Activated CD8-positive, alpha-beta T cell treated with anti-CD3 and anti-CD28 coated beads for 36 hours (primary cell): ENCODE measurements at places on chromosomes 11 and 22. TPM values are rescaled to one million over a fixed set of nuclear protein-coding genes. Genes with fewer than 3 reads are reported as not detected.
A peak's percentile ranks its signal among the peaks of the same experiment; 100 is the strongest.

- H3K36me3 ChIP-seq, result no peaks in the 10 kb centered on the region
- no peaks in the 10 kb centered on the region for H3K27me3 ChIP-seq
- peak overlapping the region; percentile 64 for H3K4me3 ChIP-seq
- DNase-seq, result peak; percentile 57
- peaks cover 18% of the 10 kb centered on the region for H3K4me1 ChIP-seq
These were observed 12.3 kb downstream of the STARD10 start for GRCh38 chr11:72781313-72782080.

- H3K27me3 ChIP-seq, result peaks cover 4% of the 10 kb centered on the region
- H3K4me1 ChIP-seq, result no peaks in the 10 kb centered on the region
- H3K4me3 ChIP-seq, result no peak overlapping the region
- no peak for DNase-seq
These were observed 1455.1 kb downstream of the TBC1D22A start for GRCh38 chr22:48217596-48217995.

GRCh38 chr11:130771708-130772107, 144.6 kb downstream of the SNX19 start:
- no peaks in the 10 kb centered on the region for H3K36me3 ChIP-seq
- DNase-seq, result no peak
- no peaks in the 10 kb centered on the region for H3K4me1 ChIP-seq
- H3K27me3 ChIP-seq, result peaks cover 5% of the 10 kb centered on the region
- no peak overlapping the region for H3K27ac ChIP-seq

DNA sequence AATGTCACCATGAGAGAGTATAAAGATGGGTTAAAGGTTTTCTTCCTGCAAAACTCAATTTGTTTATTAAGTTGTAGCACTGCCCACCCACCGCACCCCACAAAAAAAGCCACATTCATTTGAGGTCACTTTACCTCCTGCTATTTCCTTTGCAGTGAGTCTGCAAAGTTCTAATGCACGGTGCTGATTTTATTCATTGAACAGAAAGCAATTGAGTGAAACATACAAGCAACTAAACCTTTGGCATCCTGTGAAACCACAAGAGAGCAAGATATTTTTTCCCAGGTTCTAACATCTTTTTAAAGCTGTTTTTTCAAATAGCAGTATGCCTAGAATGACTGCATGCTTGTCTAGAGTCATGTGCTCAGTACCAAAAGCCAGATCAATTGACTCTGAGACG, 39.0 kb downstream of the RRAS2 start:
- peak overlapping the region; percentile 65 for H3K27ac ChIP-seq
- H3K4me3 ChIP-seq, result peak overlapping the region; percentile 26
- H3K27me3 ChIP-seq, result no peaks in the 10 kb centered on the region
- peaks cover 13% of the 10 kb centered on the region for H3K36me3 ChIP-seq
- peaks cover 60% of the 10 kb centered on the region for H3K4me1 ChIP-seq

- H3K27me3 ChIP-seq, result no peaks in the 10 kb centered on the region
- no peak overlapping the region for H3K27ac ChIP-seq
- H3K36me3 ChIP-seq, result no peaks in the 10 kb centered on the region
- H3K4me1 ChIP-seq, result no peaks in the 10 kb centered on the region
- no peak overlapping the region for H3K4me3 ChIP-seq
- DNase-seq, result no peak
These were observed 98.2 kb downstream of the MSANTD4 start for GRCh38 chr11:105923807-105924206.

DNA sequence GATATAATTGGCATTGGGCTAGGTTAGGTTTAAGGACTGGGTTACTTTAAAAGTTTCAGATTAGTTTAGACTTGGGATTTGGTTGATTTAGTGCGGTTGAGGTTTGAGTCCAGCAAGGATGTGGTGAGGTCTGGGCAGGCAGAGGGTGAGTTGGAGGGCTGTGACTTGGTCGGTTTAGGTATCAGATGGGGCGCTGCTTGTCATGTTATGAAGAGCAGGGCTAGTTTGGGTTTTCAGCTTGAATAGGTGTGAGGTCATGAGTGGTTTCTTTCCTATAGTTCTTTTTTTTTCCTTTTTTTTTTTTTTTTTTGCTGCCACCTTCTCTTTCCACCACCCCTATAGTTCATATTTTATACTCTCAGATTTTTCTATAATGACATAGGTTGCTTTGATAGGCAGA, 4.8 kb downstream of the CLCF1 start:
- H3K4me3 ChIP-seq, result no peak overlapping the region
- H3K27me3 ChIP-seq, result peaks cover 15% of the 10 kb centered on the region
- peak; percentile 55 for DNase-seq
- H3K27ac ChIP-seq, result no peak overlapping the region
- H3K36me3 ChIP-seq, result no peaks in the 10 kb centered on the region

GRCh38 chr22:29704528-29705285, 15.1 kb upstream of the CABP7 start:
- no peaks in the 10 kb centered on the region for H3K36me3 ChIP-seq
- peaks cover 4% of the 10 kb centered on the region for H3K4me1 ChIP-seq
- H3K27me3 ChIP-seq, result peaks cover 2% of the 10 kb centered on the region
- H3K4me3 ChIP-seq, result no peak overlapping the region

DNA sequence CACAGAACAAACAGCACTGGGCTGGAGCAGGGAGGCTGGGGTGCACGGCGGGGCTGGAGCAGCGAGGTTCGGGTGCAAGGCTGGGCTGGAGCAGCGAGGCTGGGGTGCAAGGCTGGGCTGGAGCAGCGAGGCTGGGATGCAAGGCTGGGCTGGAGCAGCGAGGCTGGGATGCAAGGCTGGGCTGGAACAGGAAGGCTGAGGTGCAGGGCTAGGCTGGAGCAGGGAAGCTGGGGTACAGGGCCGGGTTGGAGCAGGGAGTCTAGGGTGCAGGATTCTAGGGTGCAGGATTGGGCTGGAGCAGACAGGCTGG, 198.5 kb downstream of the BRD1 start:
- H3K27me3 ChIP-seq, result no peaks in the 10 kb centered on the region
- H3K36me3 ChIP-seq, result no peaks in the 10 kb centered on the region
- H3K4me3 ChIP-seq, result no peak overlapping the region
- H3K27ac ChIP-seq, result no peak overlapping the region
- no peak for DNase-seq

GRCh38 chr11:33692013-33692504, 8.6 kb downstream of the C11orf91 start:
- peaks cover 6% of the 10 kb centered on the region for H3K27me3 ChIP-seq
- no peaks in the 10 kb centered on the region for H3K36me3 ChIP-seq
- H3K4me1 ChIP-seq, result peaks cover 6% of the 10 kb centered on the region
- H3K27ac ChIP-seq, result no peak overlapping the region
- no peak overlapping the region for H3K4me3 ChIP-seq
- DNase-seq, result no peak

GRCh38 chr22:22157348-22157725, 87.2 kb upstream of the VPREB1 start:
- no peak for DNase-seq
- H3K36me3 ChIP-seq, result no peaks in the 10 kb centered on the region
- peaks cover 3% of the 10 kb centered on the region for H3K27me3 ChIP-seq
- H3K4me1 ChIP-seq, result no peaks in the 10 kb centered on the region
- H3K27ac ChIP-seq, result peak overlapping the region; percentile 53
- no peak overlapping the region for H3K4me3 ChIP-seq

DNA sequence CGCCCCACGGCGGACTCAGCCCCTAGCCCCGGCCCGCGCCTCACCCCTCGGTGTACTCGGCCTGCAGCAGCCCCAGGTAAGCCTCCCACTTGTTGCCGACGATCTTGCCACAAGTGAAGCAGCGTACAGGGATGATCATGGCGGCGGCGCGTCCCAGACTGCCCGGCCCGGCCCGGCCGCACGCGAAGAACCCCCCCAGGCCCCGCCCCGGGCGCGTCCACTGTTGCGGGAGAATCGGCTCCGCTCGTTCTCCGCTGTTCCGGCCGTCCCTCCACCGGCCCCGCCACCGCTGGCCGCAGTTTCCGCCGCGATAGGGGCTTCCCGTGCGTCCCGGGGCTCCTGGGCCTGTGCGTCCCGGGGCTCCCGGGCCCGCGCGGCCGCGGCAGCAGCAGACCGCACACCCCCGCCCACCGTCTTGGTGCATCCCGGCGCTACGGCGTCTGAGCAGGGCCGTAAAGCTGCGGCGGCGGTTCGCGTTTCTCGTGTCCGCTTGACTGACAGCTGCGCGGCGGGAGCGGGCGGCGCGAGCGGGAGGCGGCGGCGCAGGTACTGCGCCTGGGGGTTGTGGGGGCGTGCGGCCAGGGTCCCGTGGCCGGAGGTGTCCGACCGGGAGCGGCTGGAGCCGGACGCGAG, at the start of the genes POLR2L and TSPAN4:
TSS of gene POLR2L (minus strand) at position 160 of the 633 bp plus-strand sequence. CDS start at position 139, 21 bp downstream.
TSS of gene TSPAN4 (plus strand) at position 483 of the 633 bp plus-strand sequence. CDS start 7,453 bp downstream, outside the sequence.
- peak within 1 kb of the TSS; percentile 85 for H3K4me3 ChIP-seq
- H3K4me1 ChIP-seq, result peaks cover 33% of the 10 kb centered on the region
- H3K36me3 ChIP-seq, result peaks cover 19% of the 10 kb centered on the region
- peaks cover 2% of the 10 kb centered on the region for H3K27me3 ChIP-seq
- H3K27ac ChIP-seq, result peak within 1 kb of the TSS; percentile 87

- no peak overlapping the region for H3K27ac ChIP-seq
- H3K36me3 ChIP-seq, result no peaks in the 10 kb centered on the region
- peaks cover 3% of the 10 kb centered on the region for H3K27me3 ChIP-seq
These were observed 65.7 kb upstream of the DDI1 start for GRCh38 chr11:103970701-103971249.

- H3K4me1 ChIP-seq, result peaks cover 5% of the 10 kb centered on the region
- H3K27ac ChIP-seq, result no peak overlapping the region
- no peak for DNase-seq
- no peaks in the 10 kb centered on the region for H3K27me3 ChIP-seq
- no peak overlapping the region for H3K4me3 ChIP-seq
These were observed 45.3 kb downstream of the PPARA start for GRCh38 chr22:46195487-46196165.

DNA sequence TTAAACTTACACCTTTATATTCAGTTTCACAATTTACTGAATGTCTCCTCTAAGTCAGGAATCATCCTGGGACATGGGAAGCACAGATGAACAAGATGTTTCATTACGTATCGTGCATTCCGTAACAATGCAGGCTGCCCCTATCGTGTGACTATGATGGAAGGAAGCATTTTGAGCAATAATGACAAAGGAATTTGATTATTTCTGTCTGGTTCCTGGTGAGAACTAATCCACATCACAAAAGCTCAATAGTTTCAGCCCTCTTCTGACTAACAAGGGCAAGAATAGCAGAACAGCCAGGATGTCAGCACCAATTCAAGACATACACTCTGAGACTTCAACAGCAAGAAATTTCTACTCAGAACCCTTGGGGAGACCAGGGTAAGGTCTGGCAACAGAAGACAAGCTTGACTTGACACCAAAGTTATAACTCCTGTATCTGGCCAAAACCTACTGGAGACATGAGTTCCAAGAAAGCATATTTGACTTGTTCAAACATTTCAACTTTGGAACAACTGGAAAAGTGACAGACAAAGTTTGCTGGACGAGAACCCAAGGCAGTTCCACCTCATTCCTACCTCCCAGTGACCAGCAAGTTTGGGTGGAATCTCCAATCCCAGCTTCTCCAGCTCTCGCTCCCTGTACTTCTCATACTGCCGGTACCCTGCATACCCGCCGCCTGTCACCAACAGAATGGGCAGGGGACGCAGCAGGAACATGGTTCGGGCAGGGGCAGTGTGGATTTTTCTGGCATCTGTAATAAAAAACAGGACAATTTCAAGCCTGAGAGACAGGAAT, 14.3 kb downstream of the PISD start:
- H3K27ac ChIP-seq, result peak overlapping the region; percentile 85
- H3K4me3 ChIP-seq, result no peak overlapping the region
- peaks cover 46% of the 10 kb centered on the region for H3K36me3 ChIP-seq

DNA sequence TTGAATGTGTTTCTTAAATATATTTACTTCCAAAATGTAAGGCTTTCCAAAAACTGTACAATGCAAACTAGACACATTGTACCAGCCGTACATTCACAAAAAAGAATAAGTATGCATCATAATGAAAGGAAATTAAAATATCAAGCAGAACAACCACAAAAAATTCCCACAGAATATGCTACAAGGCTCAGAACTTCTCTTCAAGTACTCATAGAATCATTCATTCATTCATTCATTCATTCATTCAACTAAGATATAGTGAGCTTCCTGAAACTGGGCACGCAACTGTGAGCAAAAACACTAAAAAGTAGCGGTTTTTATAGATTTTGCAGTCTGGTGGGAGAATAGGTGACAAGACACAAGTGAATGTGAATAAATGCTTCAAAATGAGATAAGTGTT, 690.1 kb downstream of the KCNA4 start:
- no peaks in the 10 kb centered on the region for H3K27me3 ChIP-seq
- H3K4me1 ChIP-seq, result no peaks in the 10 kb centered on the region
- H3K27ac ChIP-seq, result no peak overlapping the region
- DNase-seq, result no peak
- H3K4me3 ChIP-seq, result no peak overlapping the region

DNA sequence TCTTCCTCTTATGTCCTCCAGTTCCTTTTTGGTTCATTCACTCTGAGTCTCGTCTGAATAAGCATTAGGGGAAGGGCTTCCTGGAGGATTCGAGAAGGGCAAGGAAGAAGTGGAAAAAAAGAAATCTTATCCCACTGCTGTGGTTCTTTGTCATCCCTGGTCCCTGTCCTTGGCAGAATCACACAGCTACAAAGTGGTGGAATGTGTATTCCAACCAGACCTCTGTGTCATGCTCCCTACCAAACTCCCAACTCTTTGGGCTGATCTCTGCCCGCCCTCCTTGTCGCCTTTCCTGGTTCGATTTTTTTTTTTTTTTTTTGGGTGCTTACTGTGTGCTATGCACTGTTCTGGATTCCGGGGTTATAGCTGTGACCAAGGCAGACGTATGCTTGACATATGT, 61.0 kb downstream of the TEAD1 start:
- H3K4me3 ChIP-seq, result no peak overlapping the region
- H3K4me1 ChIP-seq, result no peaks in the 10 kb centered on the region
- peaks cover 15% of the 10 kb centered on the region for H3K27me3 ChIP-seq
- no peak overlapping the region for H3K27ac ChIP-seq
- no peaks in the 10 kb centered on the region for H3K36me3 ChIP-seq

GRCh38 chr11:62464655-62465054, 45.8 kb downstream of the SCGB1A1 start:
- DNase-seq, result no peak
- no peaks in the 10 kb centered on the region for H3K4me1 ChIP-seq
- H3K4me3 ChIP-seq, result no peak overlapping the region

GRCh38 chr22:26174280-26174679, 5.0 kb downstream of the SEZ6L start:
- DNase-seq, result no peak
- no peak overlapping the region for H3K4me3 ChIP-seq
- H3K36me3 ChIP-seq, result no peaks in the 10 kb centered on the region
- no peak overlapping the region for H3K27ac ChIP-seq
- no peaks in the 10 kb centered on the region for H3K4me1 ChIP-seq

Gene OR8G1
- total RNA-seq, result not detected

Gene DDI1
- not detected for total RNA-seq

Gene HSPB2
- total RNA-seq, result not detected

Gene IGSF22
- 0.43 TPM for total RNA-seq

Gene TPBGL
- 0.20 TPM for total RNA-seq

Gene FBLN1
- not detected for total RNA-seq

Gene RAB39A
- total RNA-seq, result not detected

Gene CHADL
- total RNA-seq, result not detected

Gene KCTD14
- total RNA-seq, result not detected
